ENCODE measurements at places on chromosomes 7 and 10.

- DNase-seq, result no peak
These were observed 100.6 kb upstream of the CELF2 start for GRCh38 chr10:10917031-10917430.

DNA sequence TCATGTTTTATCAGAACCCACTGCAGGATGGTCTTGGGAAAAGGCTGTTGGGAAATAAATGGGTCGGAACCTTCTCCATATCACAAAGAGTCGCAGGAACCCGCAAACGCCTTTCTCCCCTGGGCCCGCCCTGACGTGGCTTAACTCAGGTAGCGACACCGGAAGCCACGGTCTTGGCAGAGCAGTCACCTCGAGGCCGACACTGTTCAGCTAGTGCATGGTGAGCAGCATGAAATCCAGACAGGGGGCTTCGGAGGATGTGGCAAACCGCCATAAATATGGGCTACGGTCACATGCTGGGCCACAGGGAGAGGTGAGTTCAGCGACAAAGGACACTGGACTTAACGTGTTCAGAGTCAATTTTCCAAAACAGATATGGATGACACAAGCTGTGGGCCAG, 421.9 kb downstream of the PTPRN2 start:
- no peak for DNase-seq

DNA sequence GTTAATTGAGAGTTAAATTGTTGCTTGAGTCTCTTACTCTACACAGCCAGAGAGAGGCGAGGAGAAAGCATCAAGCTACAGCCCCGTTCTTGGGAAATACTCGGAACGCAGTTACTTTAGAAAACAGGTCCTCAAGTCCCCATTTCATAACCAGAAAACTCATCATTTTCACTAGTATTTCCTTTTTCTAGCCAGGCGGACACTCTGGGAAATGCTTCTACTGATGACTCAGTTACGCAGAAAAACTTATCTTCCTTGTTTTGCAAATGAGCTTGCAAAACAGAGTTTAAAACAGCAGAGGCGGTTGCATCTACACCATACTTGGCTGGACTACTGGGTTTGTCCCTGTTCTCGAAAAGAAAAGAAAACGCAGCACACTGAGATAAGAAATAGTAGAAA, 111.4 kb upstream of the FGFR2 start:
- DNase-seq, result no peak

DNA sequence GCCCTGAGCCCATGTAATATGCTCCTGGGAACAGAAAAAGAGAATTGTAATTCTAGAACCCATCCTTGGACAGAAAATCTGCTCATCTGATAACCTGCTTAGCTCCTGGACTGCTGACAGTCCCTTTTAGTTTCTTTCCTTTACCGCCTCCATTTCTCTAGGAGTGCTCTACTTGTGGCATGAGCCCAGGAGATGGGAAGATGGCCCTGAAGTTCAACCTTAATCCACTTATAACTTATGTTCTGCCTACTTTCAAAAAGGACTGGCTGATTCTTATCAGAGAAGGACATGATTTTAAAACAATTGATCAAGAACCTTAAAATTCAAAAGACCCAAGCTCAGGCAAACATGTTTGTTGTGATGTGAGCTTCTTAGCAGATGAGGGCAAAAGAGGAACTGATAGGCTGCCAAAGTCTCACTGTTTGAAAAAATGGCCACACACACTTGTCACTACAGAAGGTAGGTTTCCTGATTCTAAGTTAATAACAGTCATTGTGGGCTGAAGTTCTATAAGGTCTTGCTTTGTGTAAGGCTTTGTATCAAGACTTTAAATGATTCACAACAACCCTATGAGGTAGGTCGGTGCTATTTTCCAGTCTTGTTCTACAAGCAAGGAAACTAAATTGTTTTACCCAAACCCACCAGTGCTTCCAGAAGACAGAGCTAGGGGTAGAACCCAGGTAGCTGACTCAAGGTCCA, 94.3 kb upstream of the AFAP1L2 start:
- DNase-seq, result no peak

GRCh38 chr7:7099584-7100014, 82.7 kb upstream of the C1GALT1 start:
- no peak for DNase-seq

DNA sequence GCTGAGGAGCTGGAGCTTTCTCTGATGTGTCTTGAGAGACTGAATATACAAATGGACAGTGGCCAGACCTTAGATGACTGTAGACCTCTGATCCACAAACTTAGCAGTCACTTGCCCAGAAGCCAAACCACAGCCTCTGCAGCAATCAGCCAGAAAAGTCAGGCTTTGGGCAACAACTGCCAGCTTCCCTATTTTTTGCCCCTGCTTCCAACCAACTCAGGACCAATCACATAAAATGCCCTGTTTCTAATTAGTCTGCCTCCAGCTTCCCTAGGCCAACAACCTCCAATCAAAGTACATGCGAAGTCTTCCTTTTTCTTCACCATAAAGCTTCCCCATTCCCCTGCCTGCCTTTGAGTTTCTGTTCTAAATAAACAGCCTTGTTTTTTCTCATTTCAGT, 37.8 kb upstream of the CACUL1 start:
- DNase-seq, result no peak
